ENCODE measurements at places on chromosomes 16 and 17. TPM values are rescaled to one million over a fixed set of nuclear protein-coding genes. Genes with fewer than 3 reads are reported as not detected.

CYLD gene
- total RNA-seq, result 26.7 TPM

KRT20 gene
- total RNA-seq, result not detected

CDRT15L2 gene
- not detected for total RNA-seq

ARL4D gene
- 12.8 TPM for total RNA-seq

KCNH4 gene
- 0.18 TPM for total RNA-seq

PRAC1 gene
- not detected for total RNA-seq

OTOP3 gene
- total RNA-seq, result not detected

ATP2C2 gene
- total RNA-seq, result not detected

MMD gene
- total RNA-seq, result 29.1 TPM

RASL10B gene
- total RNA-seq, result 24.7 TPM

PIK3R6 gene
- 0.79 TPM for total RNA-seq

PIRT gene
- total RNA-seq, result not detected

KRT222 gene
- not detected for total RNA-seq

PRSS21 gene
- not detected for total RNA-seq

CNTNAP1 gene
- 7.2 TPM for total RNA-seq

KRTAP2-2 gene
- total RNA-seq, result not detected

NOL11 gene
- total RNA-seq, result 32.4 TPM

HBZ gene
- total RNA-seq, result not detected

MAPT gene
- 20.8 TPM for total RNA-seq

GABARAPL2 gene
- 172 TPM for total RNA-seq

NOD2 gene
- 1.3 TPM for total RNA-seq

KRTAP4-9 gene
- total RNA-seq, result not detected

ABCA3 gene
- 9.6 TPM for total RNA-seq

PABPN1L gene
- total RNA-seq, result not detected

LPO gene
- total RNA-seq, result not detected

SLC13A2 gene
- total RNA-seq, result not detected

DPEP3 gene
- not detected for total RNA-seq

TNFRSF12A gene
- 24.3 TPM for total RNA-seq

BMERB1 gene
- total RNA-seq, result 50.0 TPM

CCL16 gene
- total RNA-seq, result 0.27 TPM

ZNF423 gene
- total RNA-seq, result 11.1 TPM

ITGB4 gene
- 26.9 TPM for total RNA-seq

SULT1A1 gene
- total RNA-seq, result 15.4 TPM

ATMIN gene
- 21.3 TPM for total RNA-seq

CLDN7 gene
- 2.1 TPM for total RNA-seq

CSH1 gene
- not detected for total RNA-seq

ABCA6 gene
- 42.2 TPM for total RNA-seq

ROGDI gene
- total RNA-seq, result 53.6 TPM

ZP2 gene
- not detected for total RNA-seq
